ENCODE measurements at places on chromosomes 16 and 17. TPM values are rescaled to one million over a fixed set of nuclear protein-coding genes. Genes with fewer than 3 reads are reported as not detected.

GRCh38 chr16:31467151-31467773 is 4.7 kb upstream of the TGFB1I1 start:
- no peak overlapping the region for H3K4me3 ChIP-seq
- H3K27me3 ChIP-seq: no peaks in the 10 kb centered on the region
- no peak overlapping the region for H3K27ac ChIP-seq
- H3K36me3 ChIP-seq: peaks cover 28% of the 10 kb centered on the region
- peaks cover 7% of the 10 kb centered on the region for H3K4me1 ChIP-seq

- no peaks in the 10 kb centered on the region for H3K4me1 ChIP-seq
- no peaks in the 10 kb centered on the region for H3K36me3 ChIP-seq
- H3K4me3 ChIP-seq: no peak overlapping the region
These were observed 683.5 kb downstream of the MAF start for GRCh38 chr16:78916928-78917545.

- H3K4me3 ChIP-seq: no peak overlapping the region
- no peaks in the 10 kb centered on the region for H3K36me3 ChIP-seq
- H3K4me1 ChIP-seq: peaks cover 6% of the 10 kb centered on the region
- H3K27ac ChIP-seq: no peak overlapping the region
These were observed 28.5 kb upstream of the SLC7A5 start for GRCh38 chr16:87897521-87898505.

- peak within 1 kb of the TSS; percentile 80 for H3K4me3 ChIP-seq
These were observed at the start of gene SPHK1 for GRCh38 chr17:76384222-76384986. Gene SPHK1 (plus strand): TSS chr17:76384609. CDS start chr17:76385645, 1,036 bp downstream.

DNA sequence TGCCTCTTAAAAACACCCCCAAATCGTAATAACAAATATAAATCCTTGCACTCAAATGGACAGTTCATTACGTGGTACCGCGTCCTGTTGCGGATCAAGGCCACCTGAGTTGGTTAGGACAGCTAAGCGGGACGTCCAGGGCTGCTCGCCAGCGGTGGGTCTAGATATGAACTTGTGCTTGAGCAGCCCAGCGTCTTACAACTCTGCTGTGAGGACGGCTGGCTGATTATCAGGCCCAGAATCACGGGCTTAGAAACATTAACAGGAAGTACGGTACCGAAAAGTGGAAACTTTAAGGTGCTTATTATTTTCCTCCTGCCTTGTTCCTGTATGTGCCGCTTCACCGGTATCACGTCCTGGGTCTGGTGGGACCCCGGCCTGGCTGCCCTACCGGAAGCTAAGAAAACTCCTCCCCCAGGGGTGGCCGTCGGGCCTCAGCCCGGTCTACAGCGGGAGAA is 832 bp upstream of the SRRM2 start:
- H3K36me3 ChIP-seq: peaks cover 6% of the 10 kb centered on the region
- H3K27me3 ChIP-seq: no peaks in the 10 kb centered on the region
- DNase-seq: no peak
- H3K4me1 ChIP-seq: peaks cover 9% of the 10 kb centered on the region
- H3K4me3 ChIP-seq: peak overlapping the region; percentile 88

PDK2 gene
- total RNA-seq: 26.7 TPM

SCNN1B gene
- total RNA-seq: not detected

ADCY9 gene
- 5.4 TPM for total RNA-seq

Data from IMR-90 (cell line).